ENCODE measurements at places on chromosomes 5 and 9.

GRCh38 chr5:3121813-3122212 is 370.3 kb upstream of the IRX2 start:
- DNase-seq = no peak

- no peak for DNase-seq
Measured at GRCh38 chr5:90940227-90940995, 381.8 kb downstream of the ADGRV1 start.

GRCh38 chr5:178685386-178686059 is 44.9 kb downstream of the ZNF354A start:
- DNase-seq = no peak

- DNase-seq = no peak
Measured at GRCh38 chr9:79990536-79990935, 418.8 kb downstream of the TLE4 start.

DNA sequence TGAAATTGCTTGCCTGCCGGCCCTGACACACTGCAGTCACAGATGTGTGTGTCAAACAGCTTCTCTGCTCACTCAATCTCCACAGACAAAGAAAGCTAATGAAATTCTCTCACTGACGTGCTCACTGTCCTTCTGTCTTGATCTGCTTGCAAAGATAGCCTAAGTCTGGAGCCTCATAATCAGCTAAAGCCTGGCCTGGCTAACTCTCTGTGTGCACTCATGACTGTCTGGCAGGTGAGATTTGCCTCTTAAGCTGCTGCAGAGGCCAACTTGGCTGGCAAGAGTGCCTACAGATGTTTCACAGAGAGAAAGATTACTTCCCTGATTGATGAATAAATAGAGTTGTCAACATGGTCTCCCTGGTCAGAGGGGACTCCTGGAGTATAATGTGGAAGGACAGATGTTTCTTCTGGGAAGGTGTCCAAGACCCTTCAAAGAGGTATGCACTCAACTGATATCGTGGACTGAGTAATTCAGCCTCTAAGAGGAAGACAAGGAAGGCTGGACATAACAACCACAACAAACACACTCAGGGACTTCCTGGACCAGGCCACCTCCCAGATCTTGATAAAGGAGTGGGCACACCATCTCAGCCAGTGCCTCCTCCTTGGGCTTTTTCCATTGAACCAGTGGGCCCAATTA is 362.0 kb downstream of the SPOCK1 start:
- DNase-seq = no peak

GRCh38 chr5:172003746-172004145 is 2.7 kb downstream of the FBXW11 start:
- no peak for DNase-seq

DNA sequence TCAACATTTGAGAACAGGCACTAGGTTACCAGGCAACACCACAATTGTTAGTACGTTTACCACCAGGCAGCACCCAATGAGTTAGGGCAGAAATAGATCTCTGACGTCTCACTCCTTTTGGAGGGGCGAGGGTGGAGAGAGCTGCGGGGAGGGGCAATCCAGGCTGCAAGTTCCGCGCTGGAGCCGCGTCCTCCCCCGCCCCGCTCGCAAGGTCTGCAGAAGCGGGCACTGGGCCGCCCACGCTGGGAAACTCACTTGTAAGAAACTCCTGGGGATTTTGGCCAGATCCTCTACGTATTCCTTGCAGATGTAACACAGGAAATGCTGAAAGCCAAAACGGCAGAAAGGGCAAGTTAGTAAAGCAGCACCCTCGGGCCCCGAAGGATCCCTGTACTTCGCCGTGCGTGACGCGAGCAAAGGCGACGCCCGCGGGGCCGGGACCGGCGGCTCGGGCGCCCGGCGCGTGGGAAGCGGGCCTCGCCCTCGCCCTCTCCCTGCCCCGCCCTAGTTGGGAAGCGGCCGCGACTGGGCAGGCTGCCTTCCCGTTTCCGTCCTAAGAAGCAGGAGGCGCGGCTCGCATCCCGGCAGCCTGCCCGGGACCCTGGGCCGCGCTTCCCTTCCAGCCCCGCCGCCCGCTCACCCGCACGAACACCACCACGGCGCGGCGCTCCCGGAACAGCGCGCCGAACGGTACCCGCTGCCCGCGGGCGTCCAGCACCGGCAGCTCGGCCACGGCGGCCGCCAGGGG is 493 bp downstream of the PRXL2C start:
- DNase-seq = peak; percentile 96

GRCh38 chr5:23450187-23450586 is 57.2 kb upstream of the PRDM9 start:
- no peak for DNase-seq

- no peak for DNase-seq
Measured at GRCh38 chr5:60510049-60510448, 189.9 kb downstream of the DEPDC1B start.

DNA sequence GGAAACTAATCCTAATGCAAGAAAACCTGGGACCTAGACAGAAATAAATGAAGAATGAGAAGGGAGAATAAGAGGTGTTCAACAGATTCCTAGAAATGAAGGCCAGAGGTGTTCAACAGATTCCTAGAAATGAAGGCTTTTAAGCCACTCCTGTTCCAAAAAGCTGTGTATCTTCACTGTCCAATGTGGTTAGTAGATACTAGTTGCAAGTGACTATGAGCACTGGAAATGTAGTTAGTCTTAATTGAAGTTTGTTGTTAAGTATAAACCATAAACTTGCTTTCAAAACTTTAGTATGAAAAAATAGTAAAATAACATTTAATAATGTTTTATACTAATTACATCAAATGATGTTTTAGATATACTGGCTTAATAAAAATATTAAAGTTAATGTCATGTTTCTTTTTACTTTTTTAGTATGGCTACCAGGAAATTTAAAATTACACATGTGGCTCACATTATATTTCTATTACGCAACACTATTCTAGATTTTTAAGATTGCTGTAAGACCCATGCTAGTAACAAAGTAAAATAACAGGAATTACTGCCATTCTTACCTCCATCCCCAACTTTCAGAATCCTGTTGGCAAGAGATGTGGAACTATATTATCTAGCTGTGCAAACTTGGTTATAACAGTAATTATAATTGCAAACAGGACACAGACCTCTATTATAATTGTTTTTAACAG is 57.5 kb downstream of the RICTOR start:
- no peak for DNase-seq

GRCh38 chr9:88706193-88707113 is 171.5 kb downstream of the NXNL2 start:
- no peak for DNase-seq

DNA sequence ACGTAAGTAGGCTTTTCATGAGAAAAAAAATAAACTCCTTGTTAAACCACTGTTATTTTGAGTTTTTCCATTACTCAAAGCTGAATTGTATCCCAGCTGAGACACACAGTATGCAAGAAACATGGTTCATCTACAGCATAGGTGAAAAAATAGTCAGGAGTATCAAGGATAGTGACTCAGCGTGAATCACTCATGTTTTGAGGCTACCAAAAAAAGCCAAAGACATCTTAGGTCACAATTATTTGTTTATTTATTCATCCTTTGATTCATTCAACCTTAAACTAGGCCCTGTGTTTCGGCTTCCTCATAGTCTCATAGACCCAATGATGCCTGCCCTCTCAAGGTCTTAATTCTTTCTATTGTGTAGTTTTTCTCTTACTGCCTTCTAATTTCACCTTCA is 32.9 kb upstream of the STX17 start:
- DNase-seq = no peak

DNA sequence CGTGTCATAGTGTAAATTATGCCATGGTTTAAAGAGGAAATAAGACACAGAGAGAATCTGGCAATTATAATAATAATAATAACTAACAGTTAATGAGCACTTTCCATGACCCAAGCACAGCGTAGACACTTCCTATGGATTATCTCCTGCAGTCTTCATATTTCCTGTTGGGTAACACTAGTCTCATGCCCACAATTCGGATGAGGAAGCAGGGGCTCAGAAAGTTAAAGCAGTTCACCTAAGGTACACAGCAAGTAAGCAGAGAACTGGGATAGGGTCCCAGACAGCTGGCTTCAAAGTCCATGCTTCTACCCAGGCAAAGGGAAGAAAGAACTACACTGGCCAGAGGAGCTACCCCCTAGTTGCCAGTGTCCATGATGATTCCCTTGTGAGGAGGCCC is 27.9 kb upstream of the TGFBI start:
- no peak for DNase-seq

- DNase-seq = no peak
Measured at GRCh38 chr9:93065135-93065720, 6.7 kb downstream of the SUSD3 start.

DNA sequence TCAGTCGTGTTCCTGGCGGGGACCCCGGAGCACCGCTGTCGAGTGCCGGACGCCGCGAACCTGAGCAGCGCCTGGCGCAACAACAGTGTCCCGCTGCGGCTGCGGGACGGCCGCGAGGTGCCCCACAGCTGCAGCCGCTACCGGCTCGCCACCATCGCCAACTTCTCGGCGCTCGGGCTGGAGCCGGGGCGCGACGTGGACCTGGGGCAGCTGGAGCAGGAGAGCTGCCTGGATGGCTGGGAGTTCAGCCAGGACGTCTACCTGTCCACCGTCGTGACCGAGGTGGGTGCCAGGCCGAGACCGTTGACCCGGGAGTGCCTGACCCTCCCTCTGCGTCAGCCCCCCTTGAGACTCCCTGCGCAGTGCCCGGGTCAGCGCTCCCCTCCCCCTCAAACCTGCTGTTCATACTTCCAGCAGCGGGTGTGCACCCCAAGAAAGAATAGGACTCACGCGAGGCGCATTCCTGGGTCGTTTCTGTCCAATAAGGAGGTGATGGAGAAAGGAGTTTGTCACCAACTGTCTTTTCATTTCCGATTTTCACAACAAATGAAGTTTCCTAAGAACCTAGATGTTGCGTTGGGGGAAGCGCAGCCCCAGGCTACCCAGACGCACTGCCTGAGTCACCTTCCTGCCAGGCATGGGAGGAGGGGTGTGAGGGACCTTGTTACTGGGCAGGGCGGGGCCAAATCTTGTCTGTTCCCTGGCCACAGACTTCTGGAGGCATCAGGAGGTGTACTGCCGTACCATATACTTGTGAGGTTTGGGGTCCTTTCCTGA is 722 bp downstream of the SLC22A4 start:
- DNase-seq = peak; percentile 80

DNA sequence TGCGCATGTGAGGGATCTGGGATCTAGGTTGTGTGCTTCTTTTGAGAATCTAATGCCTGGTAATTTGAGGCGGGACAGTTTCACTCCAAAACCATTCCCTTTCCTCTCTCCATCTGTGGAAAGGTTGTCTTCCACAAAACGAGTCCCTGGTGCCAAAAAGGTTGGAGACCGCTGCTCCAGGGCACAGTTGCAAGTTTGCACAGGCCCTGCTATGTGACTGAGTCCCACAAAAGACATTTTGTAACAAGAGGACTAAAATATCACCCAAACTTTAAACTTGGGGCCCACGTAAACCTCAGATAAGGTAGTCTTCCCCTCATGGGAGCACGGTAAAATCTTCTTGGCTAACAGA is 5.8 kb upstream of the ZNF367 start:
- no peak for DNase-seq

- DNase-seq = no peak
Measured at GRCh38 chr5:27216367-27216950, 178.1 kb upstream of the CDH9 start.

DNA sequence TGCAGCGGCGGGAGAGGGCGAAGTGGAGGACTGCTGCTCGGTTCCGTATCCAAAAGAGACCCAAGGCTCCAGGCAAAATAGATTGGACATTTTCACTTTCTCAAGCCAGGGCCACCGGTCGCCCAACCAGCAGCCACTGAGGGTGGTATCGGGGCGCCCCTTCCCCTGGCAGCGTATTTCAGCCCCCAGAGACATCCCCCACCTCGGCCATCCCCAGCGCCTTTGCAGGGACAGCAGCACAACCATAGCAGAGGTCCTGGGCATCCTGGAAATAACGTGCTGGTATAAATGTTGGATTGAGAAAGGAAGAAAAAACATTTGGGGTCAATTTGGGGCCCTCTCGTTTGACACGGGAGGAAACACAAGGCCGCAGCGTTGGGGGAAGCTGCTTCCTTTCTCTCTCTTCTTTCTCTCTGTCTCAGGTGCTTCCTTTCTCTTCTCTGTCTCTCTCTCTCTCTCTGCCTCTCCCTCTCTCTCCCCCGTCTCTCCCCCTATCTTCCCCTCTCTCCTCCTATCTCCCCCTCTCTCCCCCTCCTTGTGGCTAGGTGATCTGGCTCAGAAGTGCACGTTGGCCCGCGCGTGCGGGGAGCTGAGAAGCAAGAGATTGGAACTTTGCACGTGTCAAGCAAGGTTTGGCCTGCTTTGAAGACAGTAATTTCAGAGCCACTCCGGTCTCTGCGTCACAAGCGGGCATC is 624 bp upstream of the RETREG1 start:
- no peak for DNase-seq

- DNase-seq = no peak
Measured at GRCh38 chr9:79955300-79955699, 383.5 kb downstream of the TLE4 start.

- no peak for DNase-seq
Measured at GRCh38 chr5:122321921-122322320, 9.9 kb downstream of the SNCAIP start.

GRCh38 chr9:107548298-107549142 is 59.0 kb upstream of the KLF4 start:
- no peak for DNase-seq

DNA sequence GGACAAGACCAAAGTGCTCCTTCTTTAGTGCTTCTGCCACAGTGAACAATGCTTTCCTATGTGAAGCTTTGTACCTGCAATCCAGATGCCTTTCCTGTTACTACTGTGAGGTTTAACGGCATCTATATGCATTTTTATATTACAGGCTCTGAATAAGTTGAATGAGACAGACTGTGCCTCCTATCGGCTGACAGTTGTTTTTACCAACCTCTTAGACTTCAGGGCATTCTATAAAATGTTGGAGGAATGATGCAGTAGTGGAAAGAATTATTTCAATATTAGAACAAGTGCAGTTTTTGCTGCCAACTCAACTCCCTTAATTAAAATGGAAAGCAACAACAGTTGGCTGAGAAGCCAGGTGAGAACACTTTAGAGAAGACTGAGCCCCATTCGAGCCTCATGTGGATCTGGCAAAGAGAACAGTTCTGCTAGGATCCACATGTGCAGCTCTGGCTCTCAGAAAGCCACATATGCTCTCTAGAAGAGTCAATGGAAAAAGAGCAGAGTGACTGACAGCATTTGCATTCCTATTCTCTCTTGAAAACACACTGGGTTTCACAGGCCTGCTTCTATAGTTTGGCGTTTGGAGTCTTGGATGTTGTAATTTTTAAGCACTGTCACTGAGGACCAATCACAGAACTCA is 147.5 kb downstream of the LURAP1L start:
- no peak for DNase-seq

DNA sequence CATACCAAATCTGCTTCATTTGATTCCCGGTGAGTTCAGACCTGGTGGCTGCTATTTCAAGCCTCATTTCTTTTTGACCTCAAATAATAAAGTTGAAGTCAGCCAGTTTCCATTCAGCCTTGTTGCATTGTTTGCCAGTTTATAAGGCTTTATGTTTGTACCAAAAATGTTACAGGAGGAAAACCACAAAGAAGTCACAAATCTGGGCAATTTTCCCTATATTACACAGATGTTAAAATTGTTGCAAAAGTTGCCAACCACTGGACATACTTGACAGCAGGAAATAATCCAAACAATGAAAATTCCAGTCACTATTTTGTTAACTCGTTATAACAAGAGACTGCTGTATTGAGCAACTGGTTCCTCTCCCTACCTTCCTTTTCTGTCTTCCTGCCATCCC is 1325.0 kb upstream of the DMAC1 start:
- no peak for DNase-seq
